Progenitor cell of endocrine pancreas (in vitro differentiated cells): ENCODE measurements at places on chromosomes 16 and 17.

DNA sequence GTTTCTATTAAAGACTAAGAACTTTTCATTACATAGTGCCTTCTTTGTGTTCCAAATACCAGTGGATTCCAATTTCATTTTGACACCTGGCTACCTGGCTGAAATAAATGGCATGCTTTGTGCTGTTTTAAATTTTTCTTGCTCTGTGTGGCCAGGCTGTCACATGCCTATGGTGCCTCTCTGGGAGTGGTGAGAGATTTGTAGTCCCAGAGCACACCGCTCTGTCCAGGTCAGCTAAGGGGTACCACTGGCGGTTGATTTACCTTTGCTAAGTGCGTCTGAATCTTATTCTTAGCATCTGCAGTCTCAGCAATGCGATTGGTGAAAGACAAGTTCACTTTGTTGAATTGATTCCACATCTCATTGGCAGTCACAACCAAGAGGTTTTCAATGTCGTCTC lies 29.4 kb downstream of the TEKT3 start:
- DNase-seq: no peak

- DNase-seq: peak; percentile 81
These were observed 10.7 kb downstream of the TBX2 start for GRCh38 chr17:61410141-61411010.

GRCh38 chr17:77884967-77885641 lies 73.4 kb upstream of the TNRC6C start:
- DNase-seq: no peak

DNA sequence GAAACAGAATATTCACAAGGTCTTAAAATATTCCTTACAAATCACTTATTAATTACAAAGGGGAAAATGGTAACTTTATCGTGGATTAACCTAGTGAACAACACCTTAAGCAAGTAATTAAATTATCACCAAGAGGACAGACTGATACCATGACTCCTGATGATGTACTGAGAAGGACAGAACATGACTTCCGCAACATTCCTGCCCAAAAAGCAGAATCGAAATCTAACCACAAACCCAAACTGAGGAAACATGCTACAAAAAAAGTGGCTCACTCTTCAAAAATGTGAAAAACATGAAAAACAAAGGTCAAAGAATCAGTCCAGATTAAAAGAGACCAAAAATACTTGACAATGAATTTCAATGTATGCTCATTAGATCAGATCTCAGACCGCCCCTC lies 151.5 kb downstream of the AATF start:
- DNase-seq: no peak

- no peak for DNase-seq
These were observed 27.5 kb downstream of the MPP2 start for GRCh38 chr17:43879723-43880419.

GRCh38 chr17:66240013-66240412 lies 10.8 kb upstream of the APOH start:
- no peak for DNase-seq

DNA sequence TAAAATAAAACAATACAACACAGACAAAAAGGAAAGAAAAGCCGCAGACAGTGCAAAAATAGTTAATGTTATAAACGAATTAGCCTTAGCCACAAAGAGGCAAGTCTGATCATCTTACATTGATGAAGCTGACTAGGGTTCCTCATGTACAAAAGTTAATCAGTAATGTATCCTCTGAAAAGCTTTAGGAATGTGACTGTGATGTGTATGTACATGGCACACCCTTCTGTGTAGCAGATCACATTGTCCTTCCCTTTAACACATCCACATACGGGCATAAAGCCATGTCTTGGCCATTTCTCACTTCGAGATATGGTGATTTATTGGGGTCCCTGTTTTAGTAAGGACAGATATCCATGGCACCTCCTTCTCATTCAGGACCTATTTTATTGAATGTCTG lies 1327.5 kb upstream of the CDH8 start:
- no peak for DNase-seq

DNA sequence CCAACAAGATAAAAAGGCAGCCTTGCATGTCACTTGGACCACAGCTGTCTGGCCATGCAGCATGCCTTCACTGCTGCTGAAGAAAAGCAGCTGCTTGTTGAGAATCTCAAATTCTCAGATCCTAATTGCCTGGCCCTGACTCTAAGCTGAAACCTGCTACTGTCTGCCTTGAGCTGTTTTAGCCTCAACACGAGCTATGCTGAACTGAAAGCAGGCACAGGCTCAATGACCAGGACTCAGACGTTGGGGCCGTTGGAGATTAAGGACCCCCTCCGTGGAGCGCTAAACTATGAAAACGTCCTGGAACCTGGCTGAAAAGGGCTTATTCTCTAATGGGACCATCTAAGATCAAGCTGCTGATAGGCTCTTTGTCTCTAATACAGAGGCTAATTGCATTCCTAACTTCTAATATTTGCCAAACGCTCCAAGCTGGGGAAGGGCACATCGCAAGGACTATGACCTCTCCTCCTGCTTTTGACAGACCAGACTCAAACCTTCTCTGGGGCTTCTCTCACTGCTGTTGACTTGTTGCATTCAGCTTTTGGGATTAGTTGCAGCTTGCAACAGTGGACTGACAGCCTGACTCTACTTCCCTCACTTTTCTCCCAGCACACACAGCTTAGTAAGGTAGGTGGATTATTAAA lies 4.6 kb upstream of the PLK1 start:
- DNase-seq: no peak
